ENCODE measurements at places on chromosomes 7 and 10. TPM values are rescaled to one million over a fixed set of nuclear protein-coding genes. Genes with fewer than 3 reads are reported as not detected.

Gene DLX5
- not detected for total RNA-seq

Gene EBLN1
- not detected for total RNA-seq

Gene SPDYE2B
- not detected for total RNA-seq

Gene PDE1C
- 0.55 TPM for total RNA-seq

Gene BCAP29
- 19.0 TPM for total RNA-seq

Gene SGMS1
- total RNA-seq = 13.2 TPM

Gene AMZ1
- 1.4 TPM for total RNA-seq

DNA sequence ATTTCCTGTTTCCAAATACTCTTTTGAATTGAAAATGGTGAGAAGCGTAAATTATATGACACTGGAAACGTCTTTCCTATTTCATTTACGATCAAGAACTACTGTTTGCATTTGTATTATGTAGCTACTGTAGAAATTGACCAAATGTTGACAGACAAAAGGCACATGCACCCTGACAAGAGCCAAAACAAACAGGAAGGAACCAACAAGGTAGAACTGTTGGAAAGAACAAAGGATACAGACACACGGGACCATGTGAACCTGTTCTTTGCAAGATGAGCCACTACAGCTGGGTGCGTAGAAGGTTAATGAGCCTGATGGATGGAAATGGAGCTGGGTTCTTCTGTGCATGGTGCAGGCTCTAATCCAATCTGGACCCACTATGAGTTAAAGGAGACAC lies 48.4 kb upstream of the FZD8 start:
- H3K27me3 ChIP-seq = peaks cover 49% of the 10 kb centered on the region
- no peaks in the 10 kb centered on the region for H3K36me3 ChIP-seq
- no peak overlapping the region for H3K4me3 ChIP-seq
- H3K27ac ChIP-seq = no peak overlapping the region

DNA sequence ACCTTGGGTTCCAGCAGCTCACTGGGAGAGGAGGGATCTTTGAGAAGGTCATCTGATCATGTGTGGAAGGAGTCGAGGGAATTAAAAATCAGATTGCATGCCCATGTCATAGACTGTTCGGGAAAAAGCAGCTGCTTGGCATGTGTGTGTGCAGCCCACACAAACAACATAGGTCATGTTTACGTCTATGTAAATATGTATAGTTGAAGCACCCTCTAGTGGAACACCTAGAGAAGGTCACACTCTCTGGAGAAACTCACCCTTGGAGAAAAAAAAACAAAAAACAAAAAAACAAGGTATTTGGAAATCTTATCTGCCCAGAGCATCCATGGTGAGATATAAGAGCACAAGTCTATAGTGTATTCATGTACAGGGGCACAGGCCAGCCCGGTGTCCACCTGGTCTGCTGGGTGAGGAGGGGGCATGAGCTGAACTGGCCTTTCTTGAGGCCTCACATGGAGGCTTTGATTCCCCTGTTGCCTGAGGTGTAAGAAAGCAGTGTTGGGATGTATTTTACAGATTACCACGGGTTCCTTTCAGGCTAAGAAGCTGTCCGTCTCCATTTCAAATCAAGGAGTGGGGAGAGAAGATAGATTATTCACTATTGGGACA lies 98.0 kb downstream of the NPY start:
- no peak for DNase-seq
- no peaks in the 10 kb centered on the region for H3K27me3 ChIP-seq
- no peak overlapping the region for H3K4me3 ChIP-seq
- peaks cover 63% of the 10 kb centered on the region for H3K4me1 ChIP-seq
- H3K36me3 ChIP-seq = peaks cover 13% of the 10 kb centered on the region

DNA sequence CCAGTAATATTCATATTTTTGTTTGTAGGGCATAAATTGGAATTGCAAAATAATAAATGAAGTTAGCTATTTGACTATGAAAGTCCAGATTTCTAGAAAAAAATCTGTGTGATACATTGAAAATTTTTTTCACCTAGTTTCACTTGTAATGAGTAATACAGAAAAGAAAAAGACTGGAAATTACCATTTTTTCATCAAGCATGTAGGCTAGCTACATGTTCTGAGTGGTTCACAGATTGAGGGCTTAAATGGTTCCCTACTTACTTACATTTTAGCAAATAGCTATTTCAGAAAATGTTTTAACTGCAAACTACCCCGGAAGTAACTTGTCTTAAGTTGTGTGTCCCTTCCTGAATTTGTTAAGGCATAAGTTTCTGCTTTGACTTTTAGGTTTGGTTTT lies 396.0 kb downstream of the PHF14 start:
- H3K4me1 ChIP-seq = peaks cover 20% of the 10 kb centered on the region
- no peak overlapping the region for H3K27ac ChIP-seq
- H3K4me3 ChIP-seq = no peak overlapping the region
- DNase-seq = no peak
- no peaks in the 10 kb centered on the region for H3K27me3 ChIP-seq

- H3K36me3 ChIP-seq = peaks cover 10% of the 10 kb centered on the region
- H3K27ac ChIP-seq = no peak overlapping the region
- H3K27me3 ChIP-seq = no peaks in the 10 kb centered on the region
- no peak overlapping the region for H3K4me3 ChIP-seq
Measured at GRCh38 chr7:101426303-101427011, 63.8 kb downstream of the COL26A1 start.

DNA sequence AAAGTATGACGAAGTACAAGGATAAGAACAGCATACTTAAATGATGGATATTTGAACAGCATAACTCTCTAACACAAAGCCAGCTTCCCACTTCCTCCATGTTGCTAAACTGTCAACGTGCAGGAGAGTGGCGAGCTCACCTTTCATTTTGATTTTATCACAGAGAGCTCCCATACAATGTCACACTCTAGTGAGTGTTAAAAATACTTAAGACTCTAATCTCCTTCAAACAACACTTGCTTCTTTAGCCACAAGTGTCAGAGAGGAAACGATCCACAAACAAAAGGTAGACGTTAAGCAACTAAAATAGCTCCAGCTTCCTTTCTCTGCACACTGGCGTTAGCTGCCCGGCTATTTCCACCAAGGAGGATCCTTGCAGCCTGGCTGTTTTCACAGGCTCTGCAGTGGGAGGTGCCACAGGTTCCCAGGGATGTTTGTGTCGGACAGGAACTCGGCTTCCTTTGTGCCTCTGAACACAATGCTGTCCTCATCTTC lies 194.6 kb downstream of the COBL start:
- peaks cover 3% of the 10 kb centered on the region for H3K36me3 ChIP-seq
- no peak overlapping the region for H3K27ac ChIP-seq
- no peak for DNase-seq
- H3K4me1 ChIP-seq = peaks cover 18% of the 10 kb centered on the region
- no peak overlapping the region for H3K4me3 ChIP-seq

- H3K27me3 ChIP-seq = no peaks in the 10 kb centered on the region
- H3K4me3 ChIP-seq = no peak overlapping the region
- no peak overlapping the region for H3K27ac ChIP-seq
- no peak for DNase-seq
- H3K4me1 ChIP-seq = no peaks in the 10 kb centered on the region
Measured at GRCh38 chr7:111678281-111678680, 116.0 kb upstream of the IMMP2L start.

DNA sequence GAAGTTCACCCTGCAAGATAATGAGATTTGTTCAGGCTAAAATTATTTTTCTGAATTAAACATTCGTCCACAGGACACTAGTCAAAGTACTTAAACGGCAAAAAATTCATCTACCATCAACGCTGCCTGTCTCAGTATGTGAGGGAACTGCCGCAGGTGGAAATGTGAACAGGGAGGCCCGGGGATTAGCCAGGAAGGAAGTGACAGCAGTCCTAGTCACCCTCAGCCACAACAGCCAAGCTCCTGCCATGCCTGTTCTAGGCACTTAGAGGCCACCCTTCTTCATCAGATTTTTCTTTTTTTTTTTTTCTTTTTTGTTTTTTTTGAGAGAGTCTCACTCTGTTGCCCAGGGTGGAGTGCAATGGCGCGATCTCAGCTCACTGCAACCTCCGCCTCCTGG lies 9.4 kb downstream of the NUDT5 start:
- peaks cover 19% of the 10 kb centered on the region for H3K4me1 ChIP-seq
- peaks cover 43% of the 10 kb centered on the region for H3K36me3 ChIP-seq
- H3K4me3 ChIP-seq = no peak overlapping the region

GRCh38 chr7:106964466-106964865 lies 80.0 kb upstream of the PRKAR2B start:
- no peak for DNase-seq
- no peak overlapping the region for H3K27ac ChIP-seq
- no peaks in the 10 kb centered on the region for H3K27me3 ChIP-seq
- no peak overlapping the region for H3K4me3 ChIP-seq
- H3K36me3 ChIP-seq = no peaks in the 10 kb centered on the region

GRCh38 chr7:18913106-18913505 lies 204.3 kb downstream of the TWIST1 start:
- no peaks in the 10 kb centered on the region for H3K27me3 ChIP-seq
- peaks cover 16% of the 10 kb centered on the region for H3K4me1 ChIP-seq
- DNase-seq = no peak
- no peaks in the 10 kb centered on the region for H3K36me3 ChIP-seq

DNA sequence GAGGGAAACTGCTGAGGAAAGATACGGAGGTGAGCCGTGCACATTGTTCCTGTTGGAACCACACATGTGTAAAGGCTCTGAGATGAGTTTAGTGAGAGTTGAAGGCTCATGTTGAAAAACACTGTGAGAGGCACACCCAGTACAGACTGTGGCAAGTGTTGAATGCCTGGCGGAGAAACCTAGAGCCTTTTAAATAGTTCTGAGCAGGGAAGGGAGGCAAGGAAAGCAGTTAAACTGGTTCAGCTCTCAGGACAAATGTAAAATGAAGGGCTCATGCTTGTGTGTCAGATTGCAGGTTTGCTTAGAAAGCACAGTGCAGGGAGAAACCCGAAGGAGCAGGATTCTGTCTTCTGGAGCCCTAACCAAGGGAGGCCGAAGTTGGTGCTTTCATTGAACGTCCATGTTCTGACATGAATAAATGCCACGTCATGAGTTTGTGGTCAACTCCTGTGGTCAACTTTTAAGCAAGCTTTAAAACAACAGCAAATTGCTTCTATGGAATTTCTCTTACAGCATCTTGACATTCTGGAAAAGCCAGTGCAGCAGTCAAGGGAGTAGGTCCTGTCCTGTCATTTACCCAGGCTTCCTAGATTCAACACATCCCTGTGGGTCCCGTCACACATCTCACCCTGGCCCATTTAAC lies 650.9 kb upstream of the GALNT17 start:
- H3K4me1 ChIP-seq = no peaks in the 10 kb centered on the region
- no peak overlapping the region for H3K4me3 ChIP-seq
- no peaks in the 10 kb centered on the region for H3K27me3 ChIP-seq
- no peak overlapping the region for H3K27ac ChIP-seq
- peaks cover 9% of the 10 kb centered on the region for H3K36me3 ChIP-seq

GRCh38 chr7:142332421-142332820 lies 74.6 kb upstream of the PRSS58 start:
- H3K4me3 ChIP-seq = no peak overlapping the region
- no peaks in the 10 kb centered on the region for H3K36me3 ChIP-seq
- DNase-seq = no peak
- no peaks in the 10 kb centered on the region for H3K27me3 ChIP-seq
- H3K27ac ChIP-seq = no peak overlapping the region

DNA sequence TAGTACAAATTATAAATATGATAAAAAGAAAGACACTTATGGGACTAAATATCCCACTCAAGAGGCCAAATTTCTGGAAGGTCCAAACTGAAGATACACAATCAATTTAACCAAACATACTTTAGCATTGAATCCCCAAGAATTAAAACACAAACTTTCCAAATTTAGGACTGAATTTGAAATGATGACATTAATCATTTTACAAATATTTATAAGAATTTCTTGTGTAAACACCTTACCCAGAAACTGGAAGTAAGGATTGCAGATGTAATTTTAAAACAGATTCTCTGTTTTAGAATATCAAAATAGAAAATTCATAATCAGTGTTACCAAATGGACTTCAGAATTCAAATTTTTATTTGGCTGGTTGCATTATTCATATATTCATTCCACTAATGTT lies 588.2 kb upstream of the KCND2 start:
- DNase-seq = no peak
- no peaks in the 10 kb centered on the region for H3K36me3 ChIP-seq
- H3K27ac ChIP-seq = no peak overlapping the region
- no peaks in the 10 kb centered on the region for H3K27me3 ChIP-seq
- H3K4me1 ChIP-seq = no peaks in the 10 kb centered on the region
- no peak overlapping the region for H3K4me3 ChIP-seq

DNA sequence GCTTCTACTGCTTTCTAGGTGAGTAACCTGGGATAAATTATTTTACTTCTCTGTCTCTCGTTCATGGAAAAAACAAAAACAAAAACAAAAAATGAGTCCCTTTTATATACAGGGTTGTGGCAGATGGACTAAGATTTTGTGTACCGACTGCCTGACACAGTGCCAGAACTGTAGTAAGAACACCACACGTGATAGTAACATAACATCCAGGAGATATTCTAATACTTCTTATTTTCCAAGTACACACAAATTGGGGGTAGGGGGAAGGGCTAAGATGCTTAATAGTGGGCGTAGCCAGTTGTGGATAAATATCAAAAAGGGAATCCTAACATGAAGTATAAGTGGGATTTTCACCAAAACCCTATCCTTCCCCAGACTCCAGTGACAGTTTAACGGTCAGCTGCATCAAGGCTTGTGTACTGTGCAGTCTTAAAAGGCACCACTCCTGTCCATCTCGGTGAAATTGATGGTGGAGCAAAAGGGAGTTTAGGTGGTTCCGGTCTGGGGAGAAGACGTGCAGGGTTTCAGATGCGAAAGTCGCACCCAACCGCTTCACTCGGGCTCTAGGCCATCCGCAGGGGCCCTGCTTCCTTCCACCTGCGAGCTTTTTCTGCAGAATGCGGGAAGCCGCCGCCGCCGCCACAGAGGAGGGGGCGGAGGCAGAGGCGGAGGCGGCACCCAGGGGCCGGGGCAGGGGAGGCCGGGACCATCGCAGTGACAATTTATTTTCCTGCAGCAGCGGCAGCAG lies at the start of gene STAMBPL1:
Gene STAMBPL1, plus strand, starts transcription at position 712 of the 748 bp plus-strand sequence. CDS start 21,464 bp downstream, outside the sequence.
- no peaks in the 10 kb centered on the region for H3K36me3 ChIP-seq
- peak within 1 kb of the TSS; percentile 88 for H3K4me3 ChIP-seq
- peaks cover 50% of the 10 kb centered on the region for H3K4me1 ChIP-seq
- peaks cover 15% of the 10 kb centered on the region for H3K27me3 ChIP-seq

DNA sequence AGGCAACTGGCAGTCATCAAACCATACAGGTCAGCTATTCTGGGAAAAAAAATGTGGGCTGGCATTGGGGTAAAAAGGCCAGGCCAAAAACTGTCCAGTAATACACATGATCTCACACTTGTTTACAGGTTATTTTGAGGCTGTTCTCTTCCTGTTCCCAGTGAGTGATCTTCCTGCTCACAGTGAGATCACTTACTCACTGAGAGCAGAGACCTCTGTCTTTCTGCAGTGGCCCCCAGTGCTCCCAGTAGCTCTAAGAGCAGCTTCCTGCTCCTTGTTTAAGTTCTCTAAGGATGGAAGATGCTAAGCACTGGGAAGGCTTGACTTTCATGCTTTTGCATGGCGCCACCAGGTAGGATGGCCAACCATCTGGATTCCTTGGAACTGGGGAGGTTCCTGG lies 93.5 kb upstream of the KIAA1217 start:
- no peak for DNase-seq
- H3K4me3 ChIP-seq = no peak overlapping the region
- no peaks in the 10 kb centered on the region for H3K27me3 ChIP-seq
- no peak overlapping the region for H3K27ac ChIP-seq
- peaks cover 18% of the 10 kb centered on the region for H3K4me1 ChIP-seq

All from WTC11 (cell line).